ENCODE measurements at places on chromosomes 1 and 21. TPM values are rescaled to one million over a fixed set of nuclear protein-coding genes. Genes with fewer than 3 reads are reported as not detected.
A peak's percentile ranks its signal among the peaks of the same experiment; 100 is the strongest.

Gene REN
- not detected for total RNA-seq

Gene S100A7A
- total RNA-seq, result not detected

Gene ZBED6
- total RNA-seq, result 31.9 TPM

Gene SPRR1A
- not detected for total RNA-seq

Gene GCSAML
- 6.7 TPM for total RNA-seq

Gene ETV3L
- not detected for total RNA-seq

Gene OSBPL9
- total RNA-seq, result 45.6 TPM

GRCh38 chr1:20445956-20446355, 40.1 kb downstream of the CAMK2N1 start:
- H3K36me3 ChIP-seq, result no peaks in the 10 kb centered on the region
- no peaks in the 10 kb centered on the region for H3K27me3 ChIP-seq
- H3K4me3 ChIP-seq, result no peak overlapping the region

GRCh38 chr1:15411593-15412137, 2.0 kb downstream of the EFHD2 start:
- no peaks in the 10 kb centered on the region for H3K36me3 ChIP-seq
- peaks cover 31% of the 10 kb centered on the region for H3K4me1 ChIP-seq
- DNase-seq, result no peak
- H3K4me3 ChIP-seq, result peak overlapping the region; percentile 77
- H3K27ac ChIP-seq, result peak overlapping the region; percentile 94

DNA sequence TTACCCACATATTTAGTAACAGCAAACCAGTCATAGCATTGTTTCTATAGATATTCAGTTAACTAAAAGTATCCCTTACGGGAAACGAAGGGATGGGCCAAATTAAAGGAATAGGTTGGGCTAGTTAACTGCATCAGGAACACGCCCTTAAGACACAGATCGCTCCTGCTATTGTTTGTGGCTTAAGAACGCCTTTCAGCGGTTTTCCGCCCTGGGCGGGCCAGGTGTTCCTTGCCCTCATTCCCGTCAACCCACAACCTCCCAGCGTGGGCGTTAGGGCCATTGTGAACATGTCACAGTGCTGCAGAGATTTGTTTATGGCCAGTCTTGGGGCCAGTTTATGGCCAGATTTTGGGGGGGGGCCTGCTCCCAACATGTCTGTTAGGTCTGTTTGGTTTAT, 14.7 kb downstream of the TNFRSF18 start:
- H3K27me3 ChIP-seq, result no peaks in the 10 kb centered on the region
- DNase-seq, result no peak
- no peak overlapping the region for H3K27ac ChIP-seq
- H3K4me3 ChIP-seq, result no peak overlapping the region
- H3K4me1 ChIP-seq, result no peaks in the 10 kb centered on the region

DNA sequence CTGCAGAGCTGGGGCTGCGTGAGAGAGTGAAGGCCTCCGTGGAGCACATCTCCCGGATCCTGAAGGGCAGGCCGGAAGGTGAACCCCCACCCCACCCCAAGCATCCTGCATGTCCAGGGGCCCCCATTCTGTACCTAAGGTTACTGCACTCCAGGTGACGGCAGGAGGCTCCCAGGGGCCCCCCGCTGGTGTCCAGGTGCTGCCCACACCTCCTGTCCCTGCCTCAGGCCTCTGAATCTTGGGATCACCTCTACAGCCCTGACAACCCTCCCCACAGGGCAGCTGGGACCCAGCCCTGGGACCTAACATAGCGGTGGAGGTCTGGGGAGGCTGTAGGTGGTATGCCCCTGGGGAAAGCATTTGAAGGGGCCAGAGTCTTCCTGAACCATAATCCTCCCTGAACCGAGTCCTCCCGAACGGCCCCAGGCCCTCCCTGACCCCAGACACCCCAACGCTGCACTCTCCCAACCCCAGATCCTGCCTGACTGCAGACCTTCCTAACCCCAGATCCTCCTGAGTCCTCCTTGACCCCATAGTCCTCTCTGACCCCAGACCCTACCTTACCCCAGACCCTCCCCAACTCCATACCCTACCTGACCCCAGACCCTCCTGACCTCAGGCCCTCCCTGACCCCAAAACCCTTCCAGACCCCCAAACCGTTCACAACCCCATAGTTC, 33.5 kb downstream of the TRIM11 start:
- no peak overlapping the region for H3K27ac ChIP-seq
- H3K27me3 ChIP-seq, result no peaks in the 10 kb centered on the region
- no peaks in the 10 kb centered on the region for H3K36me3 ChIP-seq
- H3K4me1 ChIP-seq, result no peaks in the 10 kb centered on the region
- DNase-seq, result no peak
- H3K4me3 ChIP-seq, result no peak overlapping the region

DNA sequence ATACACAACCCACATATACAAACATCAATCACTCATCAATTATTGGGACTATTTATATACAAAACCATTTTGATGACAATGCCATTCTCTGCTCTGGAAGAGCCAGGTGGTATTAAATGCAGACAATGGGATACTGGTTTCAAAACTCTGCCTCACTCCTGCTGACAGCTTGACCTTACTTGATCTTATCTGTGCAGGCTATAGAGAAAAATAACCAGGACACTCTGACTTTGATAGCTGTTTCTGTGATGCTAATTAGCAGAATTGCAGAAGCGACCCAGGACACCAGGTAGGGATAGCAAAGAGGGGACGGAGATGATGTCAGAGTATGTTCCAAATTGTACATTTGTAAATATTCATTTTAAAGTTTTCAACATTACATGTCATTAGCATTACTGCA, 89.5 kb downstream of the OLFM3 start:
- H3K36me3 ChIP-seq, result no peaks in the 10 kb centered on the region
- DNase-seq, result no peak
- no peaks in the 10 kb centered on the region for H3K27me3 ChIP-seq

- no peak overlapping the region for H3K27ac ChIP-seq
- no peaks in the 10 kb centered on the region for H3K27me3 ChIP-seq
- no peak overlapping the region for H3K4me3 ChIP-seq
- peaks cover 25% of the 10 kb centered on the region for H3K4me1 ChIP-seq
- no peak for DNase-seq
Measured at GRCh38 chr1:206725109-206725963, 40.6 kb downstream of the MAPKAPK2 start.

GRCh38 chr1:56045477-56045876, 533.9 kb downstream of the PLPP3 start:
- H3K27ac ChIP-seq, result no peak overlapping the region
- no peaks in the 10 kb centered on the region for H3K36me3 ChIP-seq
- no peaks in the 10 kb centered on the region for H3K4me1 ChIP-seq
- H3K27me3 ChIP-seq, result no peaks in the 10 kb centered on the region

- H3K4me1 ChIP-seq, result no peaks in the 10 kb centered on the region
- H3K27me3 ChIP-seq, result no peaks in the 10 kb centered on the region
- no peak for DNase-seq
- H3K4me3 ChIP-seq, result no peak overlapping the region
- H3K36me3 ChIP-seq, result no peaks in the 10 kb centered on the region
- H3K27ac ChIP-seq, result no peak overlapping the region
Measured at GRCh38 chr1:86582161-86582560, 35.3 kb downstream of the CLCA4 start.

DNA sequence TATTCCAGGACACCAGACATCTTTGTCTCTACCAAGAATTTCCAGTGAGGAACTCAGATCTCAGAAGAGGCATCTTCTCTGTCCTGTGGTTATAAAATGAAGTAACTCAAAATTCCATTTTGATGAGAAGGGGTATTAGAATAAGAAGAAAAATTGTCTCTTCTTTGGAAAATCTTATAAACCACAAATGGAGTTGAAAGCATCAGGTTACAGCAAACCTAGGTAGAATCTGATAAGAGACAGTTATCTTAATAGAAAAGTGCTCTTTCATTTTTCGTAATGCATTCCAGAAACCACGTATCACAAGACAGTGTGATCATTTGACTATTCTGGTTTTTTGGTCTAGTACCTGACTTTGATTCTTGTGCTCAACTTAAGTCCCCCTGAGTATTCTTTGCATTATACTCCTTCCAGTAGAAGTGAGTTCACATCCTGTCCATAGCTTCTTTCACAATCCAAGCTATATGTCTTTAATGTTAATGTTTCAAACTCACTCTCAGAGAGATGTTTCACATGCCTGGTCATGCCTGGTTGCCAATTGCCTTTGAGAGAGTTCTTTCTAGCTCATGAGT, 120.9 kb upstream of the PRDX6 start:
- DNase-seq, result no peak
- no peaks in the 10 kb centered on the region for H3K27me3 ChIP-seq
- peaks cover 9% of the 10 kb centered on the region for H3K4me1 ChIP-seq
- no peak overlapping the region for H3K4me3 ChIP-seq
- H3K36me3 ChIP-seq, result no peaks in the 10 kb centered on the region

- H3K36me3 ChIP-seq, result no peaks in the 10 kb centered on the region
- H3K4me3 ChIP-seq, result no peak overlapping the region
Measured at GRCh38 chr1:87226341-87226760, 102.3 kb upstream of the LMO4 start.

GRCh38 chr1:232982238-232982944, 32.0 kb downstream of the NTPCR start:
- H3K27ac ChIP-seq, result no peak overlapping the region
- no peaks in the 10 kb centered on the region for H3K36me3 ChIP-seq
- H3K4me1 ChIP-seq, result no peaks in the 10 kb centered on the region
- H3K4me3 ChIP-seq, result no peak overlapping the region
- no peaks in the 10 kb centered on the region for H3K27me3 ChIP-seq
